ENCODE measurements at places on chromosomes 5 and 9. TPM values are rescaled to one million over a fixed set of nuclear protein-coding genes. Genes with fewer than 3 reads are reported as not detected.

Gene ZNF300
- total RNA-seq = 9.0 TPM

Gene ANXA1
- 854 TPM for total RNA-seq

Gene CCDC183
- total RNA-seq = 0.37 TPM

Gene POU5F2
- total RNA-seq = 1.4 TPM

Gene IFNA17
- total RNA-seq = not detected

Gene TERT
- total RNA-seq = under 0.01 TPM

Gene SLC2A8
- total RNA-seq = 9.4 TPM

Gene RGS7BP
- total RNA-seq = not detected

Gene PCDHB16
- 0.33 TPM for total RNA-seq

Gene BTNL8
- not detected for total RNA-seq

Gene SUSD3
- 14.2 TPM for total RNA-seq

Gene C9orf153
- 0.25 TPM for total RNA-seq

Gene SLF1
- 13.2 TPM for total RNA-seq

Gene MVB12B
- total RNA-seq = 3.8 TPM

Gene TOPORS
- total RNA-seq = 45.7 TPM

Gene NSMF
- total RNA-seq = 16.9 TPM

Gene SMIM33
- not detected for total RNA-seq

Gene HAVCR2
- 0.44 TPM for total RNA-seq

Gene LCN10
- total RNA-seq = not detected

Gene CATSPER3
- 0.12 TPM for total RNA-seq

Gene IFNK
- total RNA-seq = 0.12 TPM

Gene APBA1
- 9.2 TPM for total RNA-seq

Gene ZNF883
- 2.2 TPM for total RNA-seq

Gene NKD2
- total RNA-seq = not detected

Gene FOXD4L6
- total RNA-seq = 0.11 TPM

Gene LHX3
- not detected for total RNA-seq

Gene IL13
- total RNA-seq = not detected

Gene GABBR2
- total RNA-seq = 0.12 TPM

Gene SEMA5A
- 16.0 TPM for total RNA-seq

Gene GRM6
- not detected for total RNA-seq

Gene ACTBL2
- total RNA-seq = 0.11 TPM

Gene CTSL
- 687 TPM for total RNA-seq

Gene DAPK1
- total RNA-seq = 0.37 TPM

Gene RC3H2
- 43.6 TPM for total RNA-seq

Gene AMACR
- 10.4 TPM for total RNA-seq

Gene PCA3
- under 0.01 TPM for total RNA-seq

Gene CDC25C
- 22.4 TPM for total RNA-seq

Gene RASEF
- 5.6 TPM for total RNA-seq

Gene FGFR4
- total RNA-seq = 0.62 TPM

Gene MEGF9
- 5.1 TPM for total RNA-seq

Gene SSNA1
- total RNA-seq = 60.9 TPM

Gene WNT8A
- not detected for total RNA-seq

Gene CYLC2
- not detected for total RNA-seq

Data from uterine smooth muscle cell (primary cell).